Erythroblast (primary cell): ENCODE measurements at places on chromosomes 2 and 18.

- no peak for DNase-seq
Observed at GRCh38 chr18:6963452-6964097, 154.0 kb downstream of the LAMA1 start.

- DNase-seq = no peak
Observed at GRCh38 chr2:121520641-121520994, 10.1 kb upstream of the RNU4ATAC start.

DNA sequence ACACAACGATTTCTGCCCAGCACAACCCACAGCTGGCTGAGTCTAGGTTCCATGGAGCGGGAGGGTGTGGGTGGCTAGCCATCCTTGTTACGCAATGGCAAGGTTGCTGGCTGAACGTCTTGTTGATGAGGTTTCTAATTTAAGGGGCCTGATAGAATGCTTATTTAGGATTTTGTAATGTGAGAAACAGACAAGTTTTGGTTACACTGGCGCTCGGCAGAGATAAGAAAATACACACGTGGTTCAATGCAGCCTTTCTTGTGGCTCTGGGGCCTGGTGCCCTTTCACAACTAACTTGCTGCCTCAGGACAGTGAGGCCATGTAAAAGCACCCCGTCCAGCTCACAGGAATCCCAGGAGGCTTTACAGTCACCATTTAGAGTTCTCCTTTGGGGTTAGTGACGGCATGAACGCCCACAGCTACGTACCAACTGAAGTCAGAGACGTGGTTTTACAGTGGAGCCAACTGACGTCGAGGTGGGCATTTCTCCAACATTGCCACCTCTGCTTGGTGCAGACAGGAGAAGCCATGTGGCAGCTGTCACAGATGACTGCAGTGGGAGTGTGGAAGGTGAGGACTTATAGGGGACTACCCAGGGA lies 29.7 kb upstream of the PIEZO2 start:
- no peak for DNase-seq

DNA sequence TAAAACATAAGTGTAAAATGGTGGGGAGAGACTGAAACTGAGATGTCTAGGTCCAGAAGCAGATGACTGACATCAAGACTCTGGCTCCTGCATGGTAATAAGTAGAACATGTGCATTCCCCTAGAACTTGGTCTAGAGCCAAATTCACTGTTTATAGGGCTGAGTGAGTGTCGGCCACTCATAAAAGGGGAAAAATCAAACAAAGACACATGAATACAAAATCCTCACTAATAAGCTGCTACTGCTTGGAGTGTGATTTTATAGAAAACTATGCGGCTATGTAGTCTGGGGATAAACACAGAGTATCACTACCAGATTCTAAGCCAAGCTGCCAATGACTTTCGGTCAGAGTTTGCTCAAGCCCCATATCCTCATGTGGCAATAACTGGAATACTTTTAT lies 1080.8 kb upstream of the DDX18 start:
- no peak for DNase-seq

- DNase-seq = no peak
Observed at GRCh38 chr2:46615555-46615954, 136.2 kb downstream of the TMEM247 start.

- DNase-seq = peak; percentile 39
Observed at GRCh38 chr18:35478520-35479435, 19.0 kb downstream of the INO80C start.

DNA sequence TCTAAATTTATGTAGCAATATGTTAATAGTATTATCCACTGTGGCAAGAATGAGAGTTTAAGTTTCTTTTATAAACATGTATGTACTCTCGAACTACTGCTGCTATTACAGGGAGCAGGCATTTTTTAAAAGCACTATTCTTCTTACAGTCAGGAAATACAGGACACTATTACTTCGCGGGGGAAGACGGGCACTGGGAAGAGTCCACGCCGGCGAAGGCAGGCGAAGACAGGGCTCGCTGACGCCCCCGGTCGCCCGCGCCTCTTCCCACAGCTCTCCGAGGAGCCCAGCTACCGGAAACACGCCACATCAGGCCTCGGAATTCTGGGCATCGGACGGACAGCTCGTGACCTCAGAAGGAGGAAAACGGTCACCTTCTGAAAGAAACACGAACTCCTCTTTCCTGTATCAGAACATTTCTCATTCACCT lies 90.2 kb downstream of the FAM161A start:
- peak; percentile 77 for DNase-seq

GRCh38 chr18:4453874-4454536 lies 1.1 kb downstream of the DLGAP1 start:
- no peak for DNase-seq
